Activated CD4-positive, alpha-beta T cell treated with anti-CD3 and anti-CD28 coated beads, Interleukin-2, Interleukin-4, amounts not matched to agents 100 ng/mL and 50 ng/mL, durations not matched to agents 16 hours and 8 hours (primary cell): ENCODE measurements at places on chromosomes 12 and 14.

DNA sequence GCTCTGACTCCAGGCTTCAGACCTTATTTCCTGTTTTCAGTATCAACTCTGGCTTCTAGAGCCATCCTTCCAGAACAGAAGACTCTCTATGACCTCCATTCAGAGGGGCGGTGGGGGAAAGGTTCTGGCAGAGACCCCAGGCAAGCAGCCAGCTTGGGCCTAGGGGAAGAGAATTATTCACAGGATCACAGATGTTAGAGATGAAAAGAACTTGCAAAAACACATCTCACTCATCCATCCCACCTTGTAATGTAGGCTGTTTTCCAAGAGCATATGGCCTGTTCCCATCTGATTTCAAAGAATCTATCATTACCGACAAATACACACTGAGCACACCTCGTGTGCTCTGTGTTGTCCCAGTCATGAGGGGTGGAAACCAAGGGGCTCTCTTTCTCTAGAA is 131.9 kb downstream of the GRIN2B start:
- DNase-seq, result no peak

DNA sequence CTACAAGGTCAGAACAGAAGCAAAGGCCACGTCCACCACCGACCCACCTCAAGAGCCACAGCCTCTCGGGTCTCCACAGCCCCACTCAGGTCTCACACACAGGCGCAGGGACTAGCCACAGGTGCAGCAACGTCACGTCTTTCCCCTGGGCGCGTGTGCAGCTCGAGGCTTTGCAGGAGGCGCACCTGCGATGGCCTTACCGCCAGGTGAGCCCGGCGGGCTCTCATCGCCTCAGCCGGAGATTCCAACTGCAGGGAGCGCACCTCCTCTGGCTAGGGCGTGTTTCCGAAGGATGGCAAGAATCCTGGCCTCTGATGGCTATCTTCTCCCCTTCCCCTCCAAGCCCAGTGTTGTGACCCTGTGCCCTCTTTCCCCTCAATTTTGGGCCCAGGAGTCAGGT is at the start of gene HIGD1C:
TSS of gene HIGD1C (plus strand) at position 35 of the 400 bp plus-strand sequence. CDS start 1,455 bp downstream, outside the sequence.
- DNase-seq, result no peak

GRCh38 chr12:59580050-59580449 is 15.8 kb upstream of the SLC16A7 start:
- DNase-seq, result no peak

DNA sequence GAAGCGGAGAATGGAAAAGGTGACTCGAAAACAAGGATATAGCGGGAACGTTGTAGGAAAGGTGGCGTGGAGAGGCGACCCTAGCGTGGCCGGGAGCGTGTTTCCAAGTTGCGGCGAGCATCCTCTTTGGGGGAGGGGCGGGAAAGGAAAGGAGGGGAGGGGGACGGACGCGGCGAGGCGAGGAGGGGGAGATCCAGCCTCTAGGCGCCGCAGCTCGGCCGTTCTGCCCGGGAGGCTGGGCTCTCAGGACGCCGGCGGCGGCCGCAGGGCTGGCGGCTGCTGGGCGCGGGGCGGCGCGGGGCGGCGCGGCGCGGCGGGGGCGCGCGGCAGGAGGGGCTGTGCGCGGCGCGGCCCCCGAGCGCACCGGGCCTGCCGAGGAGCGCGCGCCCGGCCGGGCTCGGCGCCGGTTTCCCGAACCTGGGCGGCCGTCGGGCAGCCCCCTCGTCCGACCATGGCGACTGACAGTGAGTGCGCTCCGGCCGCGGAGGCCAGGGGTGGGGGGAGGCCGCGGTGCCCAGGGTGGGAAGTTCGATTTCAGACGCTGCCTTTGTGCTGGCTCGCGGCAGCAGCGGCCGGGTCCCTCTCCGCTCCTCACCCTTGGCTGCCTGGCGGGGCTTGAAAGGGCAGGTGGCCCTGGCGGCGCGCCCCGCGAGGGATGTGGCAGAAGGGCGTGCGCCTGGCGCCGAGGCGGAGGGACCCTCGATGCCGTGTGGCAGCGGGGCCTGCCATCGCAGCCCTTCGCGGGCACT is 50.3 kb downstream of the SNAPC1 start:
- DNase-seq, result no peak

- DNase-seq, result no peak
Observed at GRCh38 chr12:121766290-121767039, 27.0 kb downstream of the RHOF start.

GRCh38 chr12:5083955-5084849 is 40.5 kb downstream of the KCNA5 start:
- peak; percentile 42 for DNase-seq

DNA sequence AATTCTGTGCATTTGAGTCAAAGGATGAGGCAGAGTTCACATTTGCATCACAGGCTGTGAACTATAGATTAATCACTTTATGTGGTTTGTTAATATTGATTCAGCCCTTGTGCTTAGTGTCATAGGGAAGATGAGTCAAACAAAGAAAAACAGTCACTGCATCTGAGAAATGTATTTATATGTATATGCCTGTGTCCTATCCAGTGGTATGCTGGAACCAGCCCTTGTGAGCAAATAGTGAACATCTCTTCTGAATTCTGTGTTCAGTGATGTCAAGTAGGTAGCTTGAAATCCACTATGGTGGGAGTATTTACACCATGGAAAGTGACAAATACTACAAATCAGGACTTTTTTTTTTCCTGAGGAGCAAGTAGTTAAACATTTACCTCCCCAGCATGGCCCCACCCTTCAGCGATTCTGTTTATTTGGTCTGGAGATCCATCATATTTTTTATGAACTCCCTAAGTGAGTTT is 128.5 kb downstream of the HMGA2 start:
- peak; percentile 13 for DNase-seq

- DNase-seq, result no peak
Observed at GRCh38 chr12:51505360-51506105, 80.9 kb downstream of the SLC4A8 start.

DNA sequence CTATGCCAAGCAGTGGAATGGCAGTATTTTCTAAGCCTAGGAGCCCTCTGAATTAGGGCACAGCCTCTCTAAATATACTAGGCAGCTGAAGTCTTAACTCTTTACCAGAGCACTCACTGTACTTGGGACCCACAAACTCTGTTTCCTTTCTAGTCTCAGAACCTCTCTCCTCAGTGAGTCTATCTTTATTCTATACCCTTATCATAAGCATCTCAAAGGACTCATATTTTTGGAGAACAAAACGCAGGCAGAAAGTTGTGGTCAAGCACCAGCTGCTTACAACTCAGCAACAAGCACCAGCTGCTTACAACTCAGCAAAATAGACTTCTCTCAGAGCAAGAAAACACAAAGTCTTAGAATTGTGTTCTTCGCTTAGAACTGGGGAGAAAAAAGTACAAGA is 993 bp downstream of the CCDC196 start:
- DNase-seq, result no peak

- DNase-seq, result no peak
Observed at GRCh38 chr14:35133542-35134328, 11.4 kb downstream of the PRORP start.

- DNase-seq, result no peak
Observed at GRCh38 chr14:26841920-26842741, 244.3 kb upstream of the NOVA1 start.

GRCh38 chr12:85568395-85569103 is 267.7 kb downstream of the RASSF9 start:
- no peak for DNase-seq

DNA sequence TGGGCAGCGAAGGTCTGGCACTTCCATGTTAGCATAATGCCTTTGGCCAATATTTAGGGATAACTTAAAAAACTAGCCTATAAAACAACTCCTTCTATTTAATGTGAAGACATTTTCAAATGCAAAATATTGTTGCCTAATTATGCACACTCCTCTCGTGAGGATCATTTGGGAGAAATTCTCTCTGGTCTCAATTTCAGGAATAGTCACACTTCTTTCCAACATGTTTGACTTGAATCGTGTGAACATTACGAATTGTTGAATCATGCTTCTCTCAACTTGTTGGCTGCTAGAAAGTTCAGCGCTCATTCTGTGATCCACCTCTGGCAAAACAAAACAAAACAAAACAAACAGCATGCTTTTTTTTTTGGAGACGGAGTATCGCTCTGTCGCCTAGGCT is 313.2 kb downstream of the SEC23A start:
- no peak for DNase-seq

- no peak for DNase-seq
Observed at GRCh38 chr14:94344389-94344788, 21.3 kb upstream of the SERPINA6 start.

DNA sequence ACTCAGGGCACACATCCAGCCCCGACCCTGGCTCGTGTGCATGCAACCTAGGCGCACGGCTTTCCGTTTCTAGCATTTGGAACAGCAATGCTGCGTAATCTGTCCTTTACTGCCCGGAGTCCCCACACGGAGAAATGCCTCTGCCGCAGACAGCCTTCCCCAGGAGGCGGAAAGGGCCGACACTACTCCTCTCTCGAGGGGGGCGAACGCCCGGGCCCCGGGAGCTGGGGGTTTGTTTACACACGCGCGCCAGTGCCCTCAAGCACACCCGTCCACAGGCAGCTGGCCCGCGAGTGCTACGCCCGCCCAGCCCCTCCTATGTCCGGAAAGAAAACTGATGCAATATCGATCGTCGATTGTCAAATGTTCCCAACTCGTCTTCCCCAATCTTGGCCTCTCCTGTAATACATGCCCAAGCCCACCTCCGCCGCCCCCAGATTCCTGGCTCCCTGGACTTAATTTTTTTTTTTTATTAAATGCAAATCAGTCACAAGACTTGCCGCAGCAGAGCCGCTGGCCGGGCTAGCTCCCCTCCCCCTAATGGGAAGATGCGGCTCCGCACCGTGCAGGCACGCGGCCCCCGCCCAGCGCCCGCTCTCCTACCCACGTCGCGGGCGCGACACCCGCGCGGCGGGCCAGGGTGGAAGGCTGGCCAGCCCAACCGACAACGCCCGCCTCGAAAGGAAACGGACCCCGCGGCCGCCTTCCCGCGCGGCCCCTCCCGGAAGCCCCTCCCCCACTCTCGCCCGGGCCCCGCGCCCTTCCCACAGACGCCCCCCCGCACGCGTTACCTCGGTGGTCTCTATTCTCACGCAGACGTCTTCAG is 642 bp downstream of the SLC38A2 start:
- peak; percentile 61 for DNase-seq

DNA sequence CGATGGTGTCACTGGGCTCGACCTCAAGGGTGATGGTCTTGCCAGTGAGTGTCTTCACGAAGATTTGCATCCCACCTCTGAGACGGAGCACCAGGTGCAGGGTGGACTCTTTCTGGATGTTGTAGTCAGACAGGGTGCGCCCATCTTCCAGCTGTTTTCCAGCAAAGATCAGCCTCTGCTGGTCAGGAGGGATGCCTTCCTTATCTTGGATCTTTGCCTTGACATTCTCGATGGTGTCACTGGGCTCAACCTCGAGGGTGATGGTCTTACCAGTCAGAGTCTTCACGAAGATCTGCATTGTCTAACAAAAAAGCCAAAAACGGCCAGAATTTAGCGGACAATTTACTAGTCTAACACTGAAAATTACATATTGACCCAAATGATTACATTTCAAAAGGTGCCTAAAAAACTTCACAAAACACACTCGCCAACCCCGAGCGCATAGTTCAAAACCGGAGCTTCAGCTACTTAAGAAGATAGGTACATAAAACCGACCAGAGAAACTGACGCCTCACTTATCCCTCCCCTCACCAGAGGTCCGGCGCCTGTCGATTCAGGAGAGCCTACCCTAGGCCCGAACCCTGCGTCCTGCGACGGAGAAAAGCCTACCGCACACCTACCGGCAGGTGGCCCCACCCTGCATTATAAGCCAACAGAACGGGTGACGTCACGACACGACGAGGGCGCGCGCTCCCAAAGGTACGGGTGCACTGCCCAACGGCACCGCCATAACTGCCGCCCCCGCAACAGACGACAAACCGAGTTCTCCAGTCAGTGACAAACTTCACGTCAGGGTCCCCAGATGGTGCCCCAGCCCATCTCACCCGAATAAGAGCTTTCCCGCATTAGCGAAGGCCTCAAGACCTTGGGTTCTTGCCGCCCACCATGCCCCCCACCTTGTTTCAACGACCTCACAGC is 717 bp downstream of the UBC start:
- DNase-seq, result peak; percentile 95

DNA sequence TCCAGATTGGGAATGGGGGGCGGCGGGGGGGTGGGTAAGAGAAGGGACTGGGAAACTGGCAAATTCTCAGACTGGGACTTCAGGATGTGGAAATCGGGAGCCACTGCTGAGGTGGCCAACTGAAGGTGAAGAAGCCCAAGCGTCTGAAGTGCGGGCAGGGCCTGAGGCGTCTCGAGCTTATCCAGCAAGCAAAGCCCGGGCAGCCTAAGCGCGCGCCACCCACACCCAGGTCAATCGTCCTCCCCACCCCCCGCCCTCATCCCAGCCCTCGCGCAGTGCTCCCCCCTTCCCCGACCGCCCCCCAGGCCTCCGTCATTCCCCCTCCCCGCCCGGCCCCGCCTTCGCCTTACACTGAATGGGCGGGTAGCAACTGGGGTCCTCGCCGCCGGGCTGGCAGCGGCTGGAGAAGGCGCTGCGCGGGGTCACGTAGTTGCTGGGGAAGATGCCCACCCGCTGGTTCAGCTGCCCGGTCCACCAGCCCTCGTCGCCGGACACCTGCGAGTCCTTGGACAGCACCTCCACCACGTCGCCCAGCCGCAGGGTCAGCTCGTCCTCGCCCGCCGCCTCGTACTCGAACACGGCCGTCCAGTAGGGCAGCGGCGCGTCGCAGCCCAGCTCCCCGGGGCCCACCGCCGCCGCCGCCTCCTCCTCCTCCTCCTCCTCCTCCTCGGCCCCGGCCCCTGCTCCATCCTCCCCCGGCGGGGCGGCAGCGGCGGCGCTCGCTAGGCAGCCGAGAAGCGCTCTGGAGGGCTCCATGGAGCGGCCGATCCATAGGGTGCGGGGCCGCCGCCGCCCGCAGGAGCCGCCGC is 693 bp downstream of the MAP3K9 start:
- peak; percentile 20 for DNase-seq

DNA sequence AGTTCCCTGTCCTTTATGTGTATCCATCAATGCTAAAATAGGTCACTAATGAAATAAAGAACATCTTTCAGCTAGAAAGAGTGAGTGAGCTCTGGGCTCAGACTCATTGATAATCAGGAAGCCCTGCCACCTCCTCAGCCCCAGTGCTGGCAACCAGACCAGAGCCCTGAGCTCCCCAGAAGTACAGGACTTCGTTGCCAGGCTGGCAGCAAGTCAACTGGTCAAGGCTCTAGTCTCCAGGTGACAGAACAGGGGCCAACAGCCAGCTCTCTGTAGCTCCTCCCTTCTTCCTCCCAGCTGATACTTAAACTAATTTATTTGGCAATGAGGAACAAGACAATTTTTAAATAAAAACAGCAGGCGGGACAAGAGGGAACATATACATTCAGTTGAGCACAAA is 145.3 kb downstream of the EGLN3 start:
- DNase-seq, result no peak
